ENCODE measurements at places on chromosomes 13 and 19.

DNA sequence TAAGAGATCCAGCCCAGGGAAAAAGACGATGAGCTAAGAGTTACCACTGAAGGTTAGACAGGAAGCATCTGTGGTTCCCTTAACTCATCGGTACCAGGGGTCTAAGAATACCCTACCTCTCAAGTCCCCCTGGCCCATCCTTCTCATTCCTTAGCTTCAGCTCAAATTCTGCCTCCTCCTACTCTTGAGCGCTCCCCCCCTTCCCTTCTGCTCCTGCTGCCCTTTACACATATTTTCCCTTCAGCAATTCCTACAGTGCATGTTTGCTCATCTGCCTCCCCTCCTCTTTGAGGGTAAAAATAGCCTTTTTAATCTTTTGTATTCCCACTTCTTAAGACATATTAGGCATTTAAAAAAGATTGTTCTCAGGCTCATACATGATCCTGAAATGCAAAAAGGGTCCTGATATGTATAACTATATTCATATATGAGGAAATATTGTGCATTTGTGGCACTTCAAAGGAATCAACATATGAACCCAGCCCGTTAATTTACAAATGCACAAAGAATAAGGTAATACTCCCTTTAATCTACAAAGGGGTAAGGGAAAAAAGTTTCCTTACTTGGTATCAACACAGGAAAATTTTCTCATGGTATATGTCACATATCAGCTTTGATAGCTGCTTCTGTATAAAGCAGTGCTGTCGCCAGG, 33.1 kb downstream of the LNX2 start:
- DNase-seq, result no peak

DNA sequence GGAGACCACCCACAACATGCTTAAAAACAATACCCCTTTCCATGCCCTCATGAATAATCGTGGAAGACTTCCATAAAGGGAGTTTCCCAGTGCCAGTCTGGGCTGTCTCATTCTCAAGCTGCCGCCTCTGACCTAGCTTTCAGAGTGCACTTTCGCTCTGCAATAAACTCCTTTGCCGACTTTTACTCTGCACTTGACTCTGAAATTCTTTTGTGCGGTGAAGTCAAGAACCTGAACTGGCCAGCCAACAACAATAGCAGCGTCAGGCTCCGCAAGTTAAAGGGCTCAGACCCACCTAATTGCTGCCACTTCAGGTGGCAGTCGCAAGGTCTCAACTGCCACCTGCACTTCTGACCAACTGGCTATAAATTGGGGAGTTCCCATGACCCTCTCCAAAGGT, 10.3 kb upstream of the LEUTX start:
- DNase-seq, result no peak

GRCh38 chr13:67554746-67555452, 324.8 kb upstream of the PCDH9 start:
- DNase-seq, result no peak

DNA sequence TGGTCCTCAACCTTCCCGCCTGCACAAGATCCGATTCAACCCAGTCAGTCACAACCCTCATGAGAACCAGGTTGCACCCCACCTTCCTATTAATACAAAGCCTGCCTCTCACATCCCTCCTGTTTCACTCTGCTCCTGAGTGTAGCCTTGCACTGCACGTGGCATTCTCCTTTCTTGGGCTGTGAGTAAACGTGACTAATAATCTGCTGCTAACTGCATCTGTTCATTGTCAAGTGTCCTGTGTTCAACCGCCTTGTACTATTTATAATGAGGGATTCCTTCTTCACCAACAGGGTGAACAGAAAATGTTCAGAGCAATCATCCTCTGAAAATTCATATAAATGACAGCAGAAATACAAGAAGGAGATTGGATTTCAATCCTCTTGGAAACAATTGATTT, 1608.2 kb downstream of the SLITRK5 start:
- no peak for DNase-seq

GRCh38 chr13:53848366-53848961, 819.9 kb downstream of the OLFM4 start:
- no peak for DNase-seq

DNA sequence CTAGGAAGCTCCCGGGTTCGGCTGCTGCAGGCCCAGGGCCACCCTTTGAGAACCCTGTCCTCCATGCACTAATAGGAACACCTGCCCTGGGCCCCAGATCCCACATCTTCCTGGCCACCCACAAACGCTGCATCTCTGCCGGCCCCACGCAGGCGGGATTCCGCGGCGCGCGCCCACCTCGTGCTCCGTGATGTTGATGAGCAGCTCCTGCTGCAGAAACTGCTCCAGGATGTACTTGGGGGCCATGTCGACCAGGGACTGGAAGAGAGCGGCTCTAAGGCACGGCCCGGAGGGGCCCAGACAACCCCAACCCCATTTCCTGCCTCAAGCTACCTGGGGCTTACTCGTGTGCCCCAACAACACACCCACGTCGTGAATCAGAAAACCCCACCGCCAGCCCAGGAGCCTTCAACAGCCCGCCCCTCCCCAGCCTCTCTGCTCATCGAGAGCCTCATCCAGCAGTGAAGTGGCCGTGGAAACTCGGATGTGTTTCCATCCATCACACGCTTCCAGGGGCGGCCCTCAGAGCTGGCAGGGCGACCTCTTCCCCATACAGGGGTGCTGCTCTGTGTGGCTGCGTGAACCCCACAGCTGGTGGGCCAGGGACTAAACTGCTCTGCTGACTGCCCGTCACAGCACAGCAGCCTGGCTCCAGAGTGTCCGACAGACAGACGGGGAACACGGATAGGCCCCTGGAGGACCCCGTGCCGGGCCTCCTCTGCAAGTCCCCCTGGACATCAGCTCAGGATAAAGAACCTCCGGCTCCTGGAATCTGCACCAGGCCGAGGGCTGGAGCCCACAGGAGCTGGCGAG, 4.2 kb downstream of the POLR2E start:
- no peak for DNase-seq

GRCh38 chr19:17727843-17728242, 8.6 kb downstream of the MAP1S start:
- DNase-seq, result no peak

DNA sequence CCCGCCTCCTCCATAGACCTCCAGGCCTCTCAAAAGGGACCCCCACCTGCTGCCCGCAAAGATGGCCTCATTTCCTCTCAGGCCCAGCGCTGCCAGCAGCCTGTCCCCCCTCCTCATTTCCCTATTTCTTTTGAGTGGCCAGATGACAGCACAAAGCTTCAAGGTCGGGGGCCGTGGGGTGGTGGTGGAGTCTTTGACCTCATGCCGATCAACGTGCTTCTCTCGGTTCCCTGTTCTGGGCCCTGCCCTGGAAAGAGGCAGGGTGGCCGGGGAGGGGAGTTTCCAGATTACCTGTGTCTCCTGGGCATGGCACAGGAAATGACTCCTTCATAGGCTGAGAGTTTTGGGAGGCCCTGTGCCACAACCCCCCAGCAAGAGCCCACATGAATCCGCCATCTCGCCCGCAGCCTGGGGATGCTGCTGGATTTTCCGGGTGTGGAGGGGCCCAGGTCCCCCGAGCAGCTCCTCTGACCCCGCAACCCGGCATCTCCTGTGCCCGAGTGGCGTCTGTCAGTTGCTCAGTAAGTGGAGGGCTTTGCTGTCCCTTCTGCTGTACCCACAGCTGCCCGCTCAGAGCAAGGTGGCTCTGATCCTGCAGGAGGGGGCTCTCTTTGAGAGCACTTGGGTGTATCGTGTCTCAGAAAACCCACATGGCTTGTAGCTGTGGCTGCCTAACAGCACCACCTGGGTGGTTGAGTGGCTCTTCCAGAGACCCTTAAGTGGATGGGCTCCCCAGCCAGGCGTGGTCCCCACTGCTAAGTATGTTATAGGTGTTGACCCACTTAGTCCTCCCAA, 139.4 kb downstream of the SIPA1L3 start:
- no peak for DNase-seq

GRCh38 chr19:326871-327270, 17.7 kb downstream of the MIER2 start:
- DNase-seq, result no peak

GRCh38 chr13:62932256-62932883, 1516.7 kb upstream of the PCDH20 start:
- DNase-seq, result no peak

DNA sequence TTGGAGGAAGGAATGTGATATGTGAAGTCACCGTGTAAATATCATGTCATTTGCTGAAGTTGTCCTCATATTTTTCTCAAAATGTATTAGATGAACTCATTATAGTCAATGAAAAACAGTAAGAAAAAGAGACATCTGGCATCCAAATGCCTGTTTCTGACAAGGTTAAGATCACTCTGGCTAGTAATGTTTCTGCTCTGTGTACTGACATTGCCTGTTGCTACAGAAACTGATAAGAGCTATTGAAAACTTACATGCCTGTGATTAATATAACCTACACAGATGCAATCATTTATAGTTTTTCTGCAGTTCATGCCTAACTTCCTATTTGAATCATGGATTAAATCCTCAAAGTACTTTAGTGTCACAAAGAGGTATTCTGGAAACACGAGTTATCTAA, 249.8 kb downstream of the NBEA start:
- no peak for DNase-seq

- no peak for DNase-seq
These were observed 110.0 kb upstream of the SOX21 start for GRCh38 chr13:94822356-94822755.

- no peak for DNase-seq
These were observed 930.0 kb upstream of the SLITRK6 start for GRCh38 chr13:86729206-86729605.

GRCh38 chr19:38670921-38671398, 23.5 kb downstream of the ACTN4 start:
- no peak for DNase-seq

DNA sequence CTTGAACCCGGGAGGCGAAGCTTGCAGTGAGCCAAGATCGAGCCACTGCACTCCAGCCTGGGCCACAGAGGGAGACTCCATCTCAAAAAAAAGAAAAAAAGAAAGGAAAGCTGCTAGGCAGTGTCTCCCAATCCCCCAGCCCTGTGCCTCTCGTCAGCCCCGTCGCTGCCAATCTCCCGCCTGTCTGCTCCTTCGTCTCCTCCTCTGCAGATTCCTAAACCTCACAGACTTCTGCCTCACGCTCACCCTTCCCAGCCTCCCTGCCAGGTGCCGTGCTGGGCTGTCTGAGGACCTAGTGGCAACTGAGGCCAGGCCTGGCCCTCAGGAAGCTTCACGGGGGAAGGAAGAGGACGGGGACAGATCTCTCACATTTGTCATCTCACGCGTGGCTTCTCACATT, 21.5 kb downstream of the DPF1 start:
- DNase-seq, result no peak

DNA sequence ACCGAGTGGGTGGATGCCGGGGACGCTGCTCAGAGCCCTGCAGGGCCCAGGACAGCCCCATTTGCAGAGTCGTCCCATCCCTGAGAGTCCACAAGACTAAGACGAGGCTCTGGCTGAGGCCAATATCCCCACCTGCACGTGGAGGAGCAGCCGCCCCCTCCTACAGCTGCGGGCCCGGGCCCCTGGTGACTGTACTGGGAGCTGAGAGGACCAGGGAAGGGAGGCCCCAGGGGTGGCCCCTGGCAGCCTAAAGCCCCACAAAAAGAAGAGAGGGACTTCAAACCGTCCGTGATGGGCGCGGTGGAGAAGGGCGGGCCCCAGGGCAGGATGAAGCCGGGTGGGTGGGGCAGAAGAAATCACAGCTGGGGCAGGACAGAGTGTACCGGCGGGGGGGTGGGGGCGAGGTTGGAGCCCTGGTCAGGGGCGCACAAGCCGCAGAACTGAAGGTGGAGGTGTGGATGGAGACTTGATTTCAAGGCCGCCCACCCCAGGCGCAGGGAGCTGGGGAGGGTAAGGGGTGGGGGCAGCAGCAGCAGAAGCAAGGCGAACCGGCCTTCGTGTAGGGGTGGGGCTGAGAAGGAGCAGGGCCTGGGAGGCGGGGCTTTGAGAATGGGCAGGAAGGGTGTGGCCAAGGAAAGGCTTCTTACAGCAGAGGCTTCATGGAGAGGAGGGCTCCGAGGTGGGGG, 12.9 kb downstream of the CFD start:
- no peak for DNase-seq

- DNase-seq, result no peak
These were observed 21.5 kb downstream of the VWA8 start for GRCh38 chr13:41939398-41939797.

DNA sequence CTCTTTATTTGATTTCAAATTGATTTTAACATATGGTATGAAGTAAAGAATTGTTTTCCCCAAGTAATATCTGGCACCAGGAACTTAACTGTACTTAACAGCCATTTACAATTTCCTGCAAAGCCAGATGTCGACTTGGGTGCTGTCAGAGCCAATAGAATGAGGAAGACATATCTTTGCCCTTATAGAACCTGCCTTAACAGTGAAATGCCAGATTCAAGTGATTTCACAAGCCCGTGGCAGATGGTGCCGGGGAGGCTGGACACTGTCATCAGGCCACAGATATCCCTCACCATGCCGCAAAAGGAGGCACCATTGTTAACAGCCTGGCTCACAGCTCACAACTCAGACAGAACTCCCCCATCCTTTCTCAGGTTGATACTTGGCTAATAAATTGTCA, 48.7 kb downstream of the ESD start:
- no peak for DNase-seq

DNA sequence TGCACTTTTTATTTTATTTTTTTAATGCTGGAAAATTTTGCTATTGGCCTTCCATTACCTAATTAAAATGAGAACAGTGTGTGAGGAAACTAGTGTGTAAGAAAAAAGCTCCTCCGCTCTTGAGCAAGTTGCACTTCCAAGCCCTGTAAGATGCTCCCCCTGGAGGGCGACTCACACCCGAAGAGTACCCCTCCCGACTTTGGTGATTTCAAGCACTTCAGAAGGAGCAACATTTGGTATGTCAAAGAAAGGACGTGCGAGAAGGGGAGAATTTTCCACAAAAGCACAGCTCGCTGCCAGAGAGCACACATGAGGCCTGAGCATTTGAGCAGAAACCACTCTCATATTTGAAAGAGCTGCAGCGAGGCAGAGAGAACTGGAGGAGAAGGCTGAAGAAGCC, 504.4 kb downstream of the FGF9 start:
- DNase-seq, result no peak

GRCh38 chr19:24059563-24060295, 27.3 kb upstream of the ZNF254 start:
- DNase-seq, result no peak

DNA sequence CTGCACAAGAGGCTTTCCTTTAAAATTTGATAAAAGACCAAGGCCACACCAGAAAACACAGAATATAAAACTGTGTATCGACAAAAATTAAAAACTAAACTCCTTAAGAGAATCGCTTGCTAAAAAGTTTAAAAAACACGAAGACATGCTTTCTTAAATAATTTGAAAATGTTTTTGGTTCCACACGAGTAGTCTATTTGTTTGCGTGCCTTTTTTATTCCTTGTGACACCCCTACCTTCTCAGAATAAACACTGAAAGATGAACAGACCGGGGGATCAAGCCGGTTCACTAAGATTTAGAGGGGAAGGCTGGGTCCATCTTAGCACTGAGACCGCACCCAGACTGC, 256.4 kb upstream of the STARD13 start:
- no peak for DNase-seq

GRCh38 chr13:94813920-94814475, 101.7 kb upstream of the SOX21 start:
- DNase-seq, result no peak
